MG63 (cell line): ENCODE measurements at places on chromosomes 7 and 10. TPM values are rescaled to one million over a fixed set of nuclear protein-coding genes. Genes with fewer than 3 reads are reported as not detected.

DNA sequence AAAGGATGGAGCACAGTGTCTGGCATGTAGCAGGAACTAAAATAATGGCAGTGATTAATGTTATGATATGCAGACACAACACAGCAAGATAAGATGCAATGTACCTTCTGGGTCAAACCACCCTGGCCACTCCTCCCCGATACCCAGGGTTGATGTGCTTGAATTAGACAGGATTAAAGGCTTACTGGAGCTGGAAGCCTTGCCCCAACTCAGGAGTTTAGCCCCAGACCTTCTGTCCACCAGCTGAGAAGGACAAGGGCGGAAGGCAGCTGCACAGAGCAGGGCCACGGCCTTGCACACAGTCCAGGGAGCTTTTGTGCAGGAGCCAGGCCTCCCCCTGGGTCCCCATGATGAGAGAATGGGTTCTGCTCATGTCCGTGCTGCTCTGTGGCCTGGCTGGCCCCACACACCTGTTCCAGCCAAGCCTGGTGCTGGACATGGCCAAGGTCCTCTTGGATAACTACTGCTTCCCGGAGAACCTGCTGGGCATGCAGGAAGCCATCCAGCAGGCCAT is at the start of gene RBP3:
Gene RBP3 (plus strand): TSS at position 226 of the 514 bp plus-strand sequence. CDS start 122 bp downstream, at position 348.
- DNase-seq, result no peak

GRCh38 chr10:72035252-72035887 is 53.0 kb downstream of the SPOCK2 start:
- DNase-seq, result no peak

- DNase-seq, result no peak
Measured at GRCh38 chr7:100888988-100889750, at the start of gene UFSP1. TSS of gene UFSP1 (minus strand) at chr7:100889715. CDS start at chr7:100889271, 444 bp downstream.

DNA sequence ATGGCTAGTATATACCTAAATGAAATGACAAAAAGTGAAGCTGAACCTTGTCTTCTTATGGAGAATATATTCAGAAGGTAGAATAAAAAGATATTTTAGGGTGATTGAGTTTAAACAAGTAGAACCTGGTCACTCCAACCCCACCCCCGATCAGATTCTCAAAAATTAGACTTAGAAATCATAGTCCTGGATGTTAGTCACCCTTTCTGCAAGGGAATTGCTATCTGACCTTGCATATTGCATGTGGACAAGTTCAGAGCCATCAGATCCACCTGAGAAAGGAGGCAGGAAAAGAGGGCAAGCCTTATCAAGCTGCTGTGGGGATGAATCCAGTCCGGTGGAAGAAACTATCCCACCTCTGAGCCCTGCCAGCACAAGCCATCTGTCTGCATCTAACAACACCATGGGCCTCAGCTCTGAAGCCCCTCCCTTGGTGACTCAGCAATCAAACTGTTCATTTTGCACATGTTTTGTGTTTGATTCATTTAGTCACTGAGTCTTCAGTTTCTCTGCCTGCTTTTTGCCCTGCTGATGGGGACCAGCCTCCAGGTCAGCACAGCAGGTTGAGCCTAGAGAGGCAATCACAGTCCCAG is 727.3 kb downstream of the AUTS2 start:
- peak; percentile 72 for DNase-seq

DNA sequence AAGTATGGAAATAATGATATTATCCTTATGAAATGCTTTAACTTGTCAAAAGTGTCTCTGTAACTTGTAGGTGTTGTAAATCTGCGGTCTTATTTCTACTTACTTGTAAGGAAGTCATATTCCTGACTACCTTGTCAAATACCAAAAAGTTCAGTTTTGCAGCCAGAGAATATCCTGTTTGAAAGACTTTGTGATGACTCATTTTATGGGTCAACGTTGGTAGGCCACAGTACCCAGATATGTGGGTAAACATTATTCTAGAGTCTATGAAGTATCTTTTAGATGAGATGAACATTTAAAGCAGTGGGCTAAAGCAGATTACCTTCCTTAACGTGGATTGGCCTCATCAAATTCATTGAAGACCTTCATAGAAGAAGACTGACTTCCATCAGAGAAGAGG is 195.3 kb downstream of the PPP1R9A start:
- no peak for DNase-seq

DNA sequence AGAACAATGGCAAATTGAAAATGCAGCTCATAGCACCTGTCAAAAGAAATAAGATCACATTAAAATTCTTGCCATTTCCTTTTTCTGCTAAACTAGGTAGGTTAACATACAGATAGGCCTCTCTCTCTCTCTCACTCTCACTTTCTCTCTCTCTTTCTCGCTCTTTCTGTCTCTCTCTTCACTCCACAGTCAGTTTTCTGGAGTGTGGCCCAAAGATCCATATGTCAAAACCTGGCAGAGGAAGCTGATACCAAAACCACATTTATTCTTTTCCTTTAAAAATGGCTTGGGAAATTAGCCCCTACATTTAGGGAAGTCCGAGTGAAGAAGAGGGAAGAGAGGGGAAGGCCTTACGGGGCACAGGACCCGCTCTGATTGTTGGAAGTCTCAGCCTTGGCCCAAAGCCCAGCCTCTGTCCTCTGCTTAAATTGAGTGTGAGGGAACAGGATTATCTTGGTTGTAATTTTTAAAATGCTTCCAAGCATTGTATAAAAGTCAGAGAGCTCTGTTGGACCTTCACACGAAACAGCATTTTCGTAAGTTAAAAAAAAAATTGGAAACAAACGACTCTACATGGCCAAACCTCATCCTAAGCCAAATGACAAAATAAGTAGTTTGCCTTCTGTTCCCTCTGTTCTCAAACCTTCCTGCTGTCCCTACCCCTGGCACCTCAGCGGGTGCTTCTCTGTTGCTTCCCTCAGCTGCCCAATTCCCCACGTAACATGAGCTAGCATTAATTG is 83.2 kb downstream of the FRMD4A start:
- DNase-seq, result peak; percentile 48

- DNase-seq, result no peak
Measured at GRCh38 chr7:115775981-115776380, 254.6 kb downstream of the TFEC start.

DNA sequence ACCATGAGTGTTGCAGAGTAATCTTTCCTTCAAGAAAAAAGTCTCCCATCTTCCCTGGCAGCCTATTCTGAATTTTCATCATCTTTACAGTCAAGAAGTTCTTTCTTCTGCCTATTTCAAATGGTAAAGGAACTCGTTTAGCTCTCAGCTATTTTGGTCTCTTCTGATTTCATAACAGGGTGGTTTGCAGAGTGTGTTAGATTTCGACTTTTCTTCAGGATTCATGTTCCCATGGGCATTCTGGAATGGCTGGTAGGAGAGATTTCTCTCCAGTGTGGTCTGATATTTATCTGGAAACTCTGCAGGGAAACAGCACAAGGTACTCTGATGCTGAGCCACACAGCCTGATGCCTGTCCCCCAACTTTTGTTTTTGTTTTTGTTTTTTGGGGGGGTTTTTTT is 111.1 kb upstream of the FAM171A1 start:
- no peak for DNase-seq

- no peak for DNase-seq
Measured at GRCh38 chr10:107649249-107649648, 484.7 kb upstream of the SORCS1 start.

DNA sequence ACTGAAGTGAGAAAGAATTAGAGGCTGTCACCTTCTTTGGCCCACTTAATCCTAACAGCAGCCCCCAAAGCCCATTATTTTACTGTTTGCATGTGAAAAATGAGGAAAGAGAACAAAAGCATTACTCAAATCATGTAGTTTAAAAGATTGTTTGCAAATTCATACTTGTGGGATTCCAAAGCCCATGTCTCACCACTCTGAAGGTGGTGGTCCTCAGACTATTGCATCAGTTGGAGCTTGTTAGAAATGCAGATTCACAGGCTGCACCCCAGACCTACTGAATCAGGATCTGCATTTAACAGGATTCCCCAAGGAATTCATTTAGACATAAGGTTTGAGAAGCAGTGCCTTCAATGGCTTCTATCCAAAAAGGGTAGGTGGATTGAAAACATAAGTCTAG is 93.7 kb upstream of the PDE1C start:
- no peak for DNase-seq

- no peak for DNase-seq
Measured at GRCh38 chr10:128221807-128222206, 95.6 kb upstream of the MKI67 start.

- DNase-seq, result no peak
Measured at GRCh38 chr7:29449569-29450260, 113.9 kb upstream of the PRR15 start.

DNA sequence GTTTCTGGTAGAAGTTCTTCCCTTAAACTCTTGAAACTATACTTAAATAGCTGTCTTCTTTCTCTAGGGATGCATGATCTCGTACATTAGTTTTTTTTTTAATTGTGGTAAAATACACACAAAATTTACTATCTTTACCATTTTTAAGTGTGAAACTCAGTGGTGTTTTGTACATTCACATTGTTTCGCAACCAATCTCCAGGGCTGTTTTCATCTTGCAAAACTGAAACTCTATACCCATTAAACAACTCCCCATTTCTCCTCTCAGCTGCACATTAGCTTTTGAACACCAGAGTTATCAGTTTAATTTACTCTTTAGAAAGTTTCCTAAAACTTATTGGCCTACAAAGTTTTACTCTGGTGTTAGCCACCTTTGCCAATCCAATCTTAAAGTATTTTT is 45.5 kb upstream of the PRKAR2B start:
- DNase-seq, result no peak

DNA sequence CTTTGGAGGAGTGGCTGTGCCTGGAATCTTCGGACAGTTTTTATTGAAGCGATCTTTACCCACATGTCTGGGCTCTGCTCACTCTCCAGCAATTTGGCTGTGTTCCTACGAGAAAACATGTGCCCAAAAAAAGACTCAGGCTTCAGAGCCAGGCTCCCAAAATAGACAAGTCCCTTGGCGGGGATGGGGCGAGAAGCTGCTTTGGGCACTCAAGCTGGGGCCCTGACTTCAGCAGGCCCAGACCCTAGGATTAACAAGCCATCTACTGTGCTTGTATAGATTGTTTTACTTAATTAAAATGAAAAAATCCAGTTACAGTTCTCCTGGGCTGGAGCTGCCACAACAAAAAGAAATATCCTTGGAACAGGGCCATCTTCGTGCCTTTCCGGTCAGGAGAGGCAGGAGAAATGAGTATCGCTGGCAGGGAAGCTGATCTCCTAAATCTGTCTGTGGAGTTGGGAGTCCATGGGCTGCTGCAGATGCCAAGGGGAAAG is 51.4 kb upstream of the PDCD4 start:
- peak; percentile 26 for DNase-seq

DNA sequence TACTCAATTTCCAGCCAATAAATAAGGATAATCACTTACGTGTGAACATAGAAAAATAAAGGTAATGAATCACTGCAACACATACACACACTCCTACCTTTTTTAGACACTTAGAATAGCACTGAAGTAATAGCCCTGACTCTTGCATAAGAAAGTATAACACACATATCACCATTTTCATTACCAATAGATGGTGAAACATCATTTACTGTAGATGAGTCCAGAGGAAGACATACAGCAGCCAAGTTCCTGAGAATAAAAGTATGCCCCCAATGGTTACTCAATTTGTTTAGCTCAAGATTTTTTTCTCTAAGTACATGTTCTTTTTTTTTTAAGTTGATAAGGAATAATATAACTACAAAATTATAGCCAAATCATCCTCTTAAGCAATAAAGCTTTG is 316.3 kb downstream of the PARD3 start:
- no peak for DNase-seq

DNA sequence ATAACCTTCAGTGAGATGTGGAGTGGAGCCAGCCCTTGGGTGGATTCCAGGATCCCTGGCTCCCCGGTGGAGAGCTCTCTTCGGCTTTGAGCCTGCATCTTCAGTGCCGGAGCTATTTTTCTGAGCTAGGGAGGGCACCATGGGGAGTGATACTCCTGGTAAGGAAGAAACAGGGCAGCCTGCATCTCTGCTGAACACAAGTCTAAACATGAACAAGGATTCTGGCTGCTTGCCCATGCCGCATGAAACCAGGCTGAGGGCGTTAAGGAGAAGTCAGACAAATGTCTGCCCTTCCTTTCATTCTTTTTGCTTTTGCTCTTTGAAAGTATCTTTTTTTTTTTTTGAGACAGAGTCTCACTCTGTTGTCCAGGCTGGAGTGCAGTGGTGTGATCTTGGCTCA is 60.4 kb downstream of the EVX1 start:
- no peak for DNase-seq

- no peak for DNase-seq
Measured at GRCh38 chr7:157502701-157503111, 165.9 kb downstream of the DNAJB6 start.

GRCh38 chr10:905972-906371 is 25.5 kb downstream of the LARP4B start:
- DNase-seq, result no peak

DNA sequence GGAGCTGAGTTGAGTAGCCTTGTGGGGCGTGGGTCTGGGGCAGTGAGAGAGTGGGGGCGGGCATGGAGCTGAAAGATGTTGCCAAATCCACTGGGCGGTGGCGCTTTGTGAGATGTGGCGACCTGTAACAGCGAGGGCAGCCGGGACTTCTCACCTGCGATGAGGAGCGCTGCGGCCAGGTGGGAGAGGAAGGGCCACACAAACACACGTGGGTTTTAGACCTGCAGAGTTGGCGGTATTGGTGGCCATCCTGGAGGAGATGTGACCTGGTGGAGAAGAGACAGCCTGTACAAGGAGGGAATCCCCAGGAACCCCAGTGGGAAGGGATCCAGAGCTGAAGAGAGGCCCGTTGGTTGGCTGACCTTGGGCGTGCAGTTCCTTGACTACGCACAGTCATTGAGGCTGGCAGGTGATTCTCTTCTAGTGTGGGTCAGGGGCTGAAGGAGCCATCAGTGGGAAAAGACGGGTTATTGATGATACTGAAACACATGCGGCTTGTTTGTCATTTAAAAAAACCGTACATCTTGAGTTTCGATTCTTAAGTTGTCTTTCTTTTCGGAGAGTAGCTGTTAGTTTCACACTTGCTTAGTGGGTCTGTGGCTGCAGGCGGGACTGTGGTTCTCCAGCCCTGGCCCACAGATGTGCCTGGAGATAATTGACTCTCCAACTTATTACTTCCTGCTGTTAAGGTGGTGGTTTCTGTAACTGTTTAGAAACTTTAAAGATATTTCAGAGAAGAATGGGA is 2.4 kb downstream of the CHST12 start:
- no peak for DNase-seq

The ITGB8 gene
- total RNA-seq, result 5.4 and 9.3 TPM in 2 replicates

The PHTF2 gene
- 5.0 and 5.7 TPM in 2 replicates for total RNA-seq

The DNAJC12 gene
- 0.69 TPM in 1 of 2 replicates, not detected in the other for total RNA-seq

The CPVL gene
- 7.0 and 8.9 TPM in 2 replicates for total RNA-seq

The GSTO2 gene
- total RNA-seq, result 0.62 and 1.8 TPM in 2 replicates

The OR2A1 gene
- not detected in 2 replicates for total RNA-seq

The SLC16A12 gene
- not detected in 2 replicates for total RNA-seq

The MICU1 gene
- total RNA-seq, result 35.1 and 49.8 TPM in 2 replicates
